Vein endothelial cell (primary cell): ENCODE measurements at places on chromosomes 12 and 14. TPM values are rescaled to one million over a fixed set of nuclear protein-coding genes. Genes with fewer than 3 reads are reported as not detected.

The STAT2 gene
- total RNA-seq = 69.4 and 94.7 TPM in 2 replicates

The HCAR1 gene
- under 0.01 and 0.10 TPM in 2 replicates for total RNA-seq

The KICS2 gene
- total RNA-seq = 4.9 and 5.1 TPM in 2 replicates

The SMCO2 gene
- total RNA-seq = not detected in 2 replicates

The TROAP gene
- 7.8 and 16.5 TPM in 2 replicates for total RNA-seq

The APOF gene
- total RNA-seq = not detected in 2 replicates

The KCNC2 gene
- not detected in 2 replicates for total RNA-seq

The GPR162 gene
- total RNA-seq = 3.4 and 6.5 TPM in 2 replicates
